ENCODE measurements at places on chromosomes 12 and 14. TPM values are rescaled to one million over a fixed set of nuclear protein-coding genes. Genes with fewer than 3 reads are reported as not detected.

The MORN3 gene
- total RNA-seq = not detected

The KERA gene
- not detected for total RNA-seq

The CMKLR1 gene
- total RNA-seq = 1.5 TPM

The CAPZA3 gene
- not detected for total RNA-seq

The ZDHHC22 gene
- total RNA-seq = not detected

The STYK1 gene
- total RNA-seq = not detected

The CD63 gene
- 1,678 TPM for total RNA-seq

The TCL1B gene
- total RNA-seq = not detected

The TOMM20L gene
- total RNA-seq = not detected

The CBLN3 gene
- not detected for total RNA-seq

The HOXC13 gene
- 1.7 TPM for total RNA-seq

DNA sequence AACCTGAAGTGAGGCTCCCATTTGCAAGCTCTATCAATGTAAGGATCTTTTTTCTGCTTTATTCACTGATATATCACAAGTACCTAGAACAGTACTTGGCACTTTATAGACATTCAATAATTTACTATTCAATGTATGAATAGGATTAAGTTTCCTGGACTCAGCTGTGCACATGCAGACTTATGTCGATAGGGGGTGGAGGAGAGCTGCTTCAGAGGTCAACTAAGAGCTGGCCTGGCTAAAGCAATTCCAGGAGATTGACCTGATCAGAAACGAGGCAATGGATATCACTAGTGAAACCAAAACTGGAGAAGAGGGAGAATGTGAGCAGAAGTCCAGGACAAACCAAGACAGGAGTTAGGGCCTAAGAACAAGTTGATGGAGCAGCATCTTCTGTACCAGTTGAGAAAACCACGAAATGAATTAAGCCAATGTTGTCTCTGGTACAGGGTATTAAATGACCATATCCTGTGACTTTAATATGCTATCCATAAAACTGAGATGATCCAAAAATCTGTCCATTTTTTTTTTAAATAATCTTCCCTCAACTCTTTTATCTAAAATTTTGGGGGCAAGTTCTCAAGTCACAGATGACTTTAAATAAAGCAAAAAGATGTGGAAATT is 169.2 kb downstream of the PIK3C2G start:
- DNase-seq = peak; percentile 45

DNA sequence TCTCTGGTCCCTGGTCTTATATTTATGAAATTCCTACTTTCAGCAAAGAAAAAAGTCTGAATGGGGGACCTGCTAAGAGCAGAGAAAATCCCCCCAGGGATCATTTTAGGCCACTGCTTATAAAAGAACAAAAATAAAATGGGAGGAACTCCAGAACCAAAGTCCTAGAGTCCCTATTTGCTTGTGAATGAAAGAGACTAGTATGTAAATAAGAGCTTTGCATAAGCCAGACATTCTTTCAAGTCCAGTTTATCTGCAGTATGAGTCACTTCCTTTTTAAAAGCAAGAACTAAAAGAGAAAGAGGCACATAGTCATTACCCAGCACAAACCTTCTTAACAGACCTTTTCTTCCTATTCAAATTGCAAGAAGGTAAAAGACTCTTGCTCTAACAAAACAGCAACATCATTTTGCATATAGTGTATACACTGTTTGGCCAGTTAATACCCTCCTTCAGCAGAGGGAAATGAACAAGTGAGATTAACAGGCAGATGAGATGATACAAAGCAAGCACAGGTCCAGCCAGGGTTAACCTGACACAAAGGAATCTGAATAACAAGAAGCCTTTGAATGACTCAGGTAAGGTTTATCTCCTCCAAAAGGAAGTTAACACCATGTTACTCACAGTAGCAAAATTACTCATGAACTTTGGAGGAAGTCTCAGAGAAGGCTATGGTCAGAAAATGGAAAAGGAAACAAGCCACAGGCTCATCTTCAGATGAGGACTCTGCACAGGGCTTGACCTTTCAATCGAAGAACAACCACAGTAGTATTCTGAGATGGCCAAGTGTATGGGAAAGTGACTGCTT is 87.3 kb downstream of the PHLDA1 start:
- DNase-seq = no peak

DNA sequence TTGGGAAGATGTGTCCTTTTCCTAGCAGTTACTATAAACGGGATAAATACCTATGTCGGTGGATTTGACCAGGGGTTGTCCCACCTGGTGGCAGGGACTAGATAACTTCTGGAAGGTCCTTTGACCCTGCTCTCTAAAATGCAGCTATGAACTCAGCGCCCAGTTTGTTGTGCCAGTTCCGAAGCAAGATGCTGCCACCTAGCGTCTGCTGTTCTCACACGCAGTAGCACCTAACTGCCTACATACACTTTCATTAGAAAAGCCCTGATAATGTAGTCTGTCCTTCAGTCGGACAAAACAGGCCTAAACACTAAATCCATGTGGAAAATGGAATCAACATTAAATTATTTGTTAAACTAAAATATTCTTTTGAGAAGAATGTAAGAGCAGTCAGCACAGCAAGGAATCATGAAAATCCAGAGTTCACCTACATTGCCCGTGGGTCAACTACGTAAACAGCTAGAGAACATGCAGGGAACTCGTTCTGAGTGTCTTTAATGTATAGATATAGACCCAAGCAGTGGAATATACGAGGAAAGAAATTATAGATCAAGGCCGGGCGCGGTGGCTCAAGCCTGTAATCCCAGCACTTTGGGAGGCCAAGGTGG is 51.1 kb upstream of the CRACR2A start:
- peak; percentile 52 for DNase-seq

DNA sequence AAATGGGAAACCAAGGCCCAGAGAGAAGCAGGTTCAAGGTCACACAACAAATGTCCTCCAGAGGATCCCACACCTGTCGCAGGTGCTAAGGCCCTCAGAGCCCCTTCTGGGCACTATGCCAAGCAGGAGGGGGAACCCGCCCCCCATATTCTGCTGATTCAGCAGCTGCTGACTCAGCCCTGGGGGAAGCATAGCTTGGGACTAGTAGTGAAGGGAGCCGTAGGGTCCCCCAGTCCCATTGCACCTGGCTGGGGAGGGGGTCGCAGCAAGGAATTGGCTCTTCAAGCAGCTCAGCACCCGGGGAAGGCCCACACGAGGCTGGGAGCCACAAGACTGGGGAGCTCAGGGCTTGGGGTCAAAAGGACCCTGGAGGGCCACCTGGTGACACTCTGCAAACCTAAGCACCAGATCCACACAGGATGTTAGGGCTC is 1.0 kb downstream of the RASAL1 start:
- no peak for DNase-seq

DNA sequence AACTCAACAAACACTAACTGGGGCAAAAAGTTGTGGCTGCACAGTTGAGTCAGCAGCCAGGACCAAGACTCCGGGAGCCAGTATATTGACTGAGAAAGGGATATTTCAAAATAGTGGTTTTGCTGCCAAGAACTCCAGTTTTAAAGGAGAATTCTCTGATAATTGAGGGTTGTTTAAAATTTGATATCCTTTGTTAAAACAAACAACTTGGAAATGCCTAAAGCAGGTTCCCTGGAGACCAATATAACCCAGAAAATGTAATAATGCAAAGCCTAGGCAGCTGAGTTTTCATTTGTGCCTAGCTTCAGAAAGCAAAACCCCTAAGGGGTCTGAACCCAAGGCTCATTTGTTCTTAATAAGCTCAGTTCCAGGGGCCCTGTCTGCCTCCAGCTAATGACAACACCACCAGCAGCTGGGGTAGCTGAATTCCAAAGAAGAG is 311.7 kb upstream of the CCDC196 start:
- DNase-seq = peak; percentile 11

DNA sequence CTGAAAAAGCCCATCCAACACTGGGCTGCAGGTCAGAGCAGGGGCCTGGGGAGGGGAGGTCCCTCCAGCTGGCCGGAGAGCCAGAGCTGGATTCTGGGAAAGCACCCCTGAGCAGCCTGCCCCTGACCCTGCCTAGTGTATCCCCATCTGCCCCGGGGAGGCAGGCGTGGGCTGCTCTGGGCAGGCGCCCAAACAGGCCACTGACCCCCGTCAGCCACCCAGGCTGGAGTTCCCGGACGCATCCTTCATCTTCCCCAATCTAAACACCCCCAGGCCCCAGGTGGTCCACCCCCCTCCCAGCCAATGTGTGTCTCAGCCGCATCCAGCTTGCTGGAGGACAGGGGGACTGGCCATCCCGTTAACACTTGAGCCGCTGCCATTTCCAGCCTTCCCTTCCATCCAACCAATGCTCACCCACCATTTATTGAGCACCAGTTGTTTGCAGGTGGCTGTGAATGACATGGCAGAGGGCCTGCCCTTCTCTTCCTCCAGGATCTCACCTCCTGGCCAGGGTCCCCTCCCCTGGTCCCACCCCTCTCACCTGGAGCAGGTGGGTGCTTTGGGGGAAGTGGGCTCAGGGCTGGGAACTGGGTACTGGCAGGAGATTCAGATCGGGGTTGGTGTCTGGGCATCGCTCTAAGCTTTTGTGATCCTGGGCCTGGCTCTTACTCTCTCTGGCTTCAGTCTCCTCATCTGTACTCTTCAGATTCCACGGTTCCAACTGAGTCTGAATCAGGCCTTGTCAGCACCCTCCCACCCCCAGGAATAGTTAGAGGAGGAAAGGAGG is 743 bp upstream of the DTX1 start:
- no peak for DNase-seq

DNA sequence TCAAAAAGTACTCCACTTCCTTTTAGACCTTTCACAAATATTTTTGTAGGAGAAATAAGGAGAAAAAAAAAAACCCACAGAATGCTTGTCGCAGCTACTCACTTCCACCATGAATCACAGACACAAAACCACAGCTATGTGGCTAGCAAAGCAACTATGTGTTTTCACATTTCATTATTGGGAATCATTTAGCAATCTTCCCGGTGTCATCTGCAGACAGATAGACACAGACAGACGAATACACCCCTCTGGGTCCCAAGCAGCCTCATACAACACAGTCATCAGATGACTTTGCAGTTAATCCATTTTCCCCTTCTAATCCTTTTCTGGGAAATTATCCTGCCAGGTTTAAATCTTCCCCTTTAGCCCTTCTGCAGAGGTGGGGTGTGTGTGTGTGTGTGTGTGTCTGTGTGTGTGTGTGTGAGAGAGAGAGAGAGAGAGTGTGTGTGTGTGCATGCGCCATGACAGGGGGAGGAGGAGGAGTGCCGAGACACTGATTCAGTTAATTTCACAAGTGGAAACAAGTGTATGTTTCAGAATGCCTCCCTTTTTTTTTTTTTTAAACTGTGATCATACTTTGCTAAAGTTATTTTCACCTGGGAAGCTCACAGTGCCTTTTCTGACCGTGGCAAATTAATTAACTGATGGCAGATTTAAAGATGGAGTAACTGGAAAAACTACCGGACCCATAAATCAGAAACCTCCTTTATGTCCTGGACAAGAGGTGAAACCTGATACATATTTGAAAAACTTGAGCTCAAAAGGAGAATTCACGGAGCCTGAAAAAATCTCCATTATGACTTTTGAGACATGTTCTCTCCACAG is 39.9 kb downstream of the LTBP2 start:
- peak; percentile 71 for DNase-seq

DNA sequence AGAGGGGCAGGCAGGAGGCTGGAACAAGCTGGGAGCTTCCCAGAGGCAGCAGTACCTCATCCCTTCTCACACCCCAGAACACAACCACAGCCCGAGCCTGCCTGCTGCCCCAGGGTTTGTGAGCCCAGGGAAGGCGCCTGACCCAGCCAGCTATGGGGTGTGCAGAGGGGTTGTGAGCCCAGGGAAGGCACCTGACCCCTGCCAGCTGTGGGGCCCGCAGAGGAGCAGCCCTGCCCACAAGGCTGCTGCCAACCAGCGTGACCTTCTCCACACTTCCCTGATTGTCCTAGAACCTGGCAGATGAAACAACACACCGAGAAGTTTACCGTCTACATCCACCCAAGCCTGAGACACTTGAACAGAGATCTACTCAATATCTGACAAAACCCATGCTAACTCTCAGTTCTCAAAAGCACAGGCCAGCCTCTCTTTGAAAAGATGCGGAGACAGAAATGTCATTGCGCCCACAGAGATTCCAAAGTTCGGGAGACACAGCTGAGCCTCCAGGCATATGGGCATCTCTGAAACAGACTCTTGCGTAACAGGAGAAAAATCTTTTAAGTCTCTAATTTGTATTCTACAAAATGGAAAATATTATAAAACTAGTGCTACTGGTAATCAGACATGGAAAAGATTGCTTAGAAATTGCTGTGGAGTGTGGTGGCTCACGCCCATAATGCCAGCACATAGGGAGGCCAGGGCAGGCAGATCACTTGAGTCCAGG is 47.3 kb downstream of the SFSWAP start:
- no peak for DNase-seq

- DNase-seq = no peak
Observed at GRCh38 chr14:31960039-31960438, 117.1 kb upstream of the ARHGAP5 start.

- peak; percentile 19 for DNase-seq
Observed at GRCh38 chr12:15600223-15600935, 188.8 kb downstream of the EPS8 start.

- no peak for DNase-seq
Observed at GRCh38 chr12:52395761-52396434, 10.2 kb downstream of the KRT82 start.

DNA sequence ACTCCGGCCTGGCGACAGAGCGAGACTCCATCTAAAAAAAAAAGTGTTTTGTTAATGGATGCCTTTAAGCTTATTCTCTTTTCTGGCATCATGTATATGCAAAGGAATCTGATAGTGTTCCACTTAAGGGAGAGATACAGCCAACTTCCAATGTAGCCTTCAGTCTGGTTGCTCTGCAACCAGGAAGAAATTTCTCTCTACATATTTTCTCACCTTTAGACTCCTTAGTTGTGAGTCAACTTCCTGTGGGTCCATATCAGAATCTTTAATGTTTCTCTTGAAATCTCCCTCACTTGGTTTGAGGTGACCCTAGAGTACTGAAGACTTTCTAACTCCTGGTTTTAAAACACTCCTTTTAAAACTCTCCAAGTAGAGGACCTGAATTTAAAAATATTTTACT is 340.4 kb downstream of the SLC6A15 start:
- no peak for DNase-seq

DNA sequence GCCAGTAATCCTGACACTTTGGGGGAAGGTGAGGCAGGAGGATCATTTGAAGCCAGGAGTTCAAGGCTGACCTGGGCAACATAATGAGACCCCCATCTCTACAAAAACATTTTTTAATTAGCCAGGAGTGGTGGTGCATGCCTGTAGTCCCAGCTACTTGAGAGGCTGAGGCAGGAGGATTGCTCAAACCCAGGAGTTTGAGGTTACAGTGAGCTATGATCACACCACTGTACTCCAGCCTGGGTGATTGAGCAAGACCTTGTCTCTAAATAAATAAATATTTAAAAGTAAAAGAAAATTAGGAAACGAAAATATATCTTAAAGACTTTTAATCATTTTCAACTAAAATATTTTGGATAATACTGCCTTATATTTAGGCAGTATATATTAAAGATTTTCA is 25.9 kb downstream of the CKB start:
- DNase-seq = no peak
